ENCODE measurements at places on chromosomes 7 and 10.

- peak; percentile 28 for DNase-seq
These were observed 18.7 kb downstream of the HSPA12A start for GRCh38 chr10:116723428-116724281.

- DNase-seq = no peak
These were observed 104.2 kb upstream of the TMEM72 start for GRCh38 chr10:44806950-44807349.

DNA sequence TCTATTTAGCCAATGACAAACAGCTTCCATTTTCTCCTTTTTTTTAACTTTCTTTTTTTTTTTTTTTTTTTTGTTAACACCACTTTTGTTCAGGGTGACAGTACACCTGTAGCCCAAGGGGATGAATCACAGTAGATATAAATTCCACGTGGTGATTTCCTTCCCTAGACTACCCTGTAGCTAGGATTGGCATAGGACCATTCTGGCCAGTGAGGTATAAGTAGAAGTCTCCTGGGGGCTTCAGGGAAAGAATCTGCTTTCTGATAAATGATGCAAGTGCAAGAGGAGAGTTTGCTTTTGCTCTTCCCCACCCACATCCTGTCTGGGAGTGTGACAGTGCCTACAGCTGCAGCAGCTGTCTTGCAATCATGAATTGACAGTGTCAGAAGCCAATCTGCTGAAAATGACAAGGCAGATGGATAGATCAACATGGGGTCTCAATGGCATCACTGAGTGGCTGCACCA, 63.2 kb upstream of the TOMM7 start:
- DNase-seq = peak; percentile 44

- no peak for DNase-seq
These were observed 10.0 kb downstream of the AOC1 start for GRCh38 chr7:150862356-150862755.

GRCh38 chr7:101068401-101068800, 16.9 kb upstream of the TRIM56 start:
- DNase-seq = no peak

DNA sequence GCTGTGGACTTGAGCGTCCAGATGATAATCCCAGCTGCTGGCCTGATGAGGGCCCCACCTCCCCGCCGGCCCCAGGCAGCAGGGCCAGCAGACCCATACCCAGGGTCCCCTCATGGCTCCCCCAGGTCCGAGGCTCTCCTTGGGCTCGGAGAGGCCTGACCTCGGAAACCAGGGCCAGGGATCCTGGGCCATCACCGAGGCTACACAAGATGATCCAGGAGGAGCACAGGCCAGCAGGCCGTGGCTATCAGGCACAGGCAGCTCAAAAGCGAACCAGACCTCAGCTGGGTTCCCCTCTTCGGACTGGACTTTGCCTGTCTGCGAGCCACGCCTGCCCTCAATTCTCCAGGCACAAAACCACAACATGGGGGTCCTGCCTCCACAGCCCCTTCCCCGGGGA, 17.4 kb downstream of the PDGFA start:
- no peak for DNase-seq

GRCh38 chr10:124677293-124677699, 66.9 kb downstream of the FAM53B start:
- DNase-seq = no peak

DNA sequence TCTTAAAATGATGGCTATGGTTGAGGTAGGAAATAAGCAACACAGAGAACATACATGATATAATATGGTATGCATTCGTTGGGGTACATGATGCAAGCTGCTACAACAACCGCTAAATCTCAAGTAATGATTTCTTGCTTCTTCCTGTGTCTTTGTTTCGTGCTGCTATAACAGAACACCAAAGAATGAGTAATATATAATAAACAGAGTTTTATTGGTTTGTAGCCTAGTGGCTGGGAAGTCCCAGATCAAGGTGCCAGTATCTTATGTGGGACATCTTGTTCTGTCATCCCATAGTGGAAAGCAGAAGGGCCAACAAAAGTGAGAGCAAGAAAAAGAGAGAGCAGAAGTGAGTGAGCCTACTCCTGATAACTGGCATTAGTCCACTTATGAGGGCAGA, 689.7 kb downstream of the SUGCT start:
- no peak for DNase-seq

DNA sequence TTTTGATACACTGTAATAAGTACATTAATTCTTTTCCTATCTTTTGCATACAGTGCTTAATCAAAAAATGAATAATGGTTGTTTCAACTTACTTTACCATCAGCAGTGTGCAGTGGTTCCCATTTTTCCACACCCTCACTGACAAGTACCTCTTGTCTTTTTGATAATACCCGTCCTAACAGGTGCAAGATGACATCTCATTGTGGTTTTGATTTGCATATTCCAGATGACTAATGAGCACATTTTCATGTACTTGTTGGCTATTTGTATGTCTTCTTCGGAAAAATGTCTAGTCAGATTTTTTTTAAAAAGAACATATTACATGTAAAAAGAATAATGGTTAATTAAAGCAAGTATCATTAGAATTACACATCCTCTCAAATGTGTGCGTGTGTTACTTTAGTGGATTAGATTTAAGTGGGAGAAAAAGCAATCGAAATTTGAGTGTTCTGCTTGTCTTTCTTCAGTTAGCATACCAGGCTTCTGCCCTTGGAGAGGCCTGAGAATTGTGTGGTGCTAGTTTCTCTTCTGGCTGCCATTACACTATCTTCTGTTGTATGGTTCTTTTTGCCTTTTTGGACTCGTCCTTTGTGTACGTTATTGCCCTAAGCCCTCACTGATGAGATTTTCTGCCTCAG, 291.2 kb downstream of the AUTS2 start:
- no peak for DNase-seq

- no peak for DNase-seq
These were observed 2.1 kb downstream of the DNAJC9 start for GRCh38 chr10:73244866-73245477.

GRCh38 chr7:117375380-117375779, 51.9 kb downstream of the ASZ1 start:
- no peak for DNase-seq

DNA sequence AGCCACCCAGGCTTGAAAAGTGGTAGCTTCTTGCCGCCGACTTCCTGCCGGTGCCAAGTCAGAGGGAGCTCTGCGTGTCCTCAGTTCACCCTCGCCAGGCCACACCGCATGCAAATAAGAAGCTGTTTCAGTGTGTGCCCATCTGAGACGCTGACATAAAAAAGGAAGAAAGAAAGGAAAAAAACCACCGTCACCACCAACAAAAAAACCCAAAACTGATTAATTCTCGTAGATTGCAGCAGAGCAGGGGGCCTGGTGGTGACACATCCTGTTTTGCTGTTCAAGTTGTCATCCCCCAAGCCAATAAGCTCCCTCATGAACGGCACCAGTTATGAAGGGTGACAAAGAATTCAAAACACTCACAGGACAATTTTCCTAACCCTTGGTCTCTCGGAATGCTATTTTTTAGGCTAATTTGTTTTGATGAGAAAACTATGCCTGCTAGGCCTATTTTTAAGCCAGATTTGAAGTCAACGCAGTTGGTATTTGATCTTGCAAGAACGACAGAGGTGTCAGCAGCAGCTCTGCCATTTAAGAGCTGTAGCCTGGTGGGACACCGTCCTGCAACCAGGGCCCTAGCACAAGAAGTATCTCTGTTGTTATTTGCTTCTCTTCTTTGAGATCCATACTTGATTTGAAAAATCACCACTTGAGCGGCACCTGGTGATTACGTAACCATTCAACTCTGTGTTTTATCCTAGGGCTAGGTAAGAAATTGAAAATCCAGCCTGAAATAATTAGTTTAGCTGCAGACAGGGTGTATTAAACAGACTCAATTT, 145.6 kb downstream of the PFKFB3 start:
- peak; percentile 80 for DNase-seq

DNA sequence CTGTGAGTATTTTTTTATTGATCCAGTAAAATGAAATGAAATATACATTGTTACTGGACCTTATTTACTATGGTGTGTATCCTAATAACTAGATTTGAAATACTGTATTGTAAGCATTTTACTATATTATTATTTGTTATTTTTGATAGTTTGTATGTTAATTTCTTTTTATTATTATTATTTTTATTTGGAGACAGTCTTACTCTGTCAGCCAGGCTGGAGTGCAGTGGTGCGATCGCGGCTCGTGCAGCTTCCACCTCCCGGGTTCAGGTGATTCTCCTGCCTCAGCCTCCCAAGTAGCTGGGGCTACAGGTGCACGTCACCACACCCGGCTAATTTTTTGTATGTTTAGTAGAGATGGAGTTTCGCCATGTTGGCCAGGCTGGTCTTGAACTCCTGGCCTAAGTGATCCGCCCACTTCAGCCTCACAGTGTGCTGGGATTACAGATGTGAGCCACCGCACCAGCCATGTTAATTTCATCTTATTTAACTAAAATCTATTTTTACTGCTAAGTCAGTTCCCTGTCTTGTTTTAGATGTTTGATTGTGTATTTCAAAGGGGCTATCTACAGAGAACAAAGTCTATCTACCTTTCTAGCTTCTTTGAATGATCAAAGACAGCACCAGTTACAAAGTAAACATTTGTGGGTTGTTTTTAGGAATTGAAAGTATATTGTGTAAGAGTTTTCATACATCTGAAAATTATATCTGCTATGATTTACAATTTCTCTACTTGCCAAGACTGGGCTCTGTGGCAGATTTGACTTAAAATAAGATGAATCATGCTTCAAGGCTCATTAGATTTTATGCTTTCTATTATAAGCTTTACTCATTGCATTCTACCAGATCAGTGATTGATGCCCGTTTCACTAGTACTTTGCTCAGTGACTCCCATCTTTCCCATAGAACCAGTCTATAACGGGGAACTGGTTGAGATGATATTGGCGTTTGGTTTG, 41.6 kb downstream of the CDC123 start:
- DNase-seq = no peak

- no peak for DNase-seq
These were observed 170.0 kb upstream of the CDCA7L start for GRCh38 chr7:22115689-22116088.

DNA sequence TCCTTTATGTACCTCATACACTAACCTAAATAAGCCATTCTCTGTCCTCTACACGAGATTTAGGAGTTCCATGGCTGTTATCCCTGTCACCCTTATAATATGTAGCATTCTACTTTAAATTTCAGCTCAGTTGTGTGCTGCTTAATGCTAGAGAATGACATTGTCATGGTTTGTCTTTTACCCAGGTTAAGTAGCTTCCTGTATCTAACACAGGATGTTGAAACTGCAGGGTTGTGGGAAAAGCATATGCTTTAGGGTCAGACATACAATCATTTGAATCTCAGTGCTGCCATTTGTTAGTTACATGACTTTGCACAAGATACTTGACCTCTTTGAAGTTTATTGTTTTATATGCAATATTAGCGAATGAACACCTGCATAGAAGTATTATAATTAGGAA, 235.1 kb upstream of the CACNA2D1 start:
- DNase-seq = no peak

GRCh38 chr7:115023219-115023618, 101.3 kb downstream of the MDFIC start:
- no peak for DNase-seq

DNA sequence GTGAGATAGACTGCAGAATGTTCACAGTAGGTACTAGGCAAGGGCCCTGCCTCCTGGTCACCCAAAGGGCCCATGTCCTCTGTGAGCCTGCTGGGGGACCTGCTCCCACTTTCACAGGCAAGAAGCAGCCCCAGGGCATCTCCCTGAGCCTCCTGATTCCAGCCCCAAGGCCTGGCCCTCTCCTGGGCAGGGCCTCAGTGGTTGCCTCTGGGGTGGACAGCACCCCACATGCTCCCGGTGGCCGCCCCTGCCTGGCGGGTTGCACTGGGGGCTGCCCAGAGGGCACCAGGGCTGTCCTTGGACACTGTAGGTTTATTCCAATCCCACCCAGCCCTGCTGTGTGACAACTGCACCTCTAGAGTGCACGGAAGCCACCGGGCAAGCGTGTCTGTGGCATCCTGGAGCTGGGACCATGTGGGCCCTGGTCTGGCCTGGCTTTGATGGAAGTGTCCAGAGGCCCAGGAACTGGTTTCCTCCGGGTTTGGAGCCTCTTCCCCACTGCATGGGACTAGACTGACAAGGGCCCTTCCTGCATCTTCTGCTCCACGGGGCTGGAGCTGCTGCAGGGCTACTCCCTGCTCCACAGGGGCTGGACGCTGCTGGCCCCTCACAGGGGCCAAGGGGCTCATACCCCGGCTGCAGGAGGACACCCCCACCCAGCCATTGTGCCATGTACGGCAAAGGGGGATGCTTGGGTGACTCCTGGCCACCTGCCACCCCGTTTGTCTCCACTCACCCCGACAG, 25.0 kb upstream of the SYCE1 start:
- DNase-seq = no peak

GRCh38 chr10:20847512-20847911, 49.6 kb downstream of the NEBL start:
- no peak for DNase-seq

GRCh38 chr10:28381903-28382347, 79.1 kb upstream of the MPP7 start:
- DNase-seq = peak; percentile 90

GRCh38 chr10:110304394-110304779, 333 bp downstream of the SMNDC1 start:
- DNase-seq = no peak

DNA sequence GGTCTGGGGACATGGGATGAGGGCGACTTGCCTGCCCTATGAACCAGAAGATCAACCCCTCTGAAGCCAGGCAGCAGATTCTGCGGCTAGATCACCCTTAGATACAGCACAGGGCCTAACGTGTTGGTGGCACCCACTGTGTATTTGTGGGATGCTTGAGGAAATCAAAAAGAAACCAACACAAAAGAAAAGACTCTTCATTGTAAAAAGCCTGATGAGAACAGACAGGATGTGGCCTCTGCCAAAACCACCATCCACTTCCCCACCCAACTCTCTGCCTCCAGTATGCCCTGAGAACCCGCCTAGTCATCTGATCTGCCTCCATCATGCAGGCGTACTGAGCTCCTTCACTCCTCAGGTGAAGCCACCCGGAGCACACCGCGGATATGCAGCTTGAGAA, 97.2 kb upstream of the INSYN2A start:
- peak; percentile 23 for DNase-seq

DNA sequence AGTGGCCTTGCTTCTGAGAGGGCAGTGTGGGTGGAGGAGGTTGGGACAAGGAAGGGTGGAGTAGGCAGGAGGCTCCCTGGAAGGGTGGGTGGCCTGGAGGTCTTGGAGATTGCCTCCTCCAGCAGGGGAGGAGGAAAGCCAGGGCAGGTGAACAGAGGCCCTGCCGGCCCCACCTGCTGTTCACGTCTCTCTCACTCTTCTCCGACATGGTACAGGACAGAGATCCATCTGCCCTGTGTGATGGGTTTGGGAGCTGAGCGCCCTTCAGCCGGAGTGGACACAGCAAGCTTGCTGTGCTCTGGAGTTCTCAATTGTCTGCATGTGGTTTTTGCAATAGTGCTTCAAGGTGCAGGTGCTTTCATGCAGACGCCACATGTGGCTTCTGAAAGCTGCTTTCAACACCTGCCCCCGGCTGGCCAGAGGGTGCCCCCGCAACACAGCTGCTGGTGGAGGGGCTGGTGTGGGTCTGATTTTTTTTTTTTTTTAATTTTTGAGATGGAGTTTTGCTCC, 82.8 kb upstream of the GNA12 start:
- DNase-seq = no peak

Data from CD4-positive, alpha-beta T cell (primary cell).